ENCODE measurements at places on chromosomes 5 and 9.

GRCh38 chr9:121220996-121221663, 19.5 kb upstream of the RAB14 start:
- no peak for DNase-seq

DNA sequence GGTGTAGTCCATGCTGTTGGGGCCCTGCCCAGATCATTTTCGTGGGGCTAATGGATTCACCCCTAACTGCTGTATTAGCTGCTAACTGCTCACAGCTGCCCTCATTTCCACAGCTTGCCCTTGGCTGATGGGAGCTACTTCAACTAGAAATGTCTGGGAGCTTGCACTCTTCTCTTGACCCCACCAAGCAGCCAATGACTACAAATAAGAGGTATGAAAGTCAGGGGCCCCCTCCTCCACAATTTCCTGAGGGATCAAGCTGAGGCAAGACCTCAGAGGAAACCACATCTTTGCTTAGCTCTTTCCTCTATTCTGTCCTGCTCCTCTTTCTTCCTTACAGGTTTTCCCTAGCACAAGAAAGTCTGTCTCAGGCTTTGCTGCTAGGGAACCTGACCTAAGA, 397.5 kb downstream of the MLLT3 start:
- DNase-seq: no peak

DNA sequence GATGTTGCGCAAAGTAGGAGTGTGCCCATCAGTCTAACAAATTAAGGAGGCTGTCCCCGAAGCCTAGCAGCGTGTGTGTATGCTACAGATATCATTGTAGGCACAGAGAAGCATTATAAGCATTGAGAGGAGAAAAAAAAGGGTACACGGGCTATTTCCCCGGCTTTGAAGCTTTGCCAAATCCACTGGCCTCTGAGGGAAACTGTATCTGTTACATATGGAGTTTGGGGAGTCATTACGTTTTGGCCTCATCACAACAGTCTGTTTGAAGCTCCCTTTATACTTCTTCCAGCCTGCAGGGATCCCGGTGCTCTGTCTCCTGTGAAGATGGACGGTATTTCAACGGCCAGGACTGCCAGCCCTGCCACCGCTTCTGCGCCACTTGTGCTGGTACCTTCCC, 205.9 kb downstream of the RFK start:
- no peak for DNase-seq

GRCh38 chr9:68690088-68690487, 15.0 kb upstream of the PIP5K1B start:
- no peak for DNase-seq

DNA sequence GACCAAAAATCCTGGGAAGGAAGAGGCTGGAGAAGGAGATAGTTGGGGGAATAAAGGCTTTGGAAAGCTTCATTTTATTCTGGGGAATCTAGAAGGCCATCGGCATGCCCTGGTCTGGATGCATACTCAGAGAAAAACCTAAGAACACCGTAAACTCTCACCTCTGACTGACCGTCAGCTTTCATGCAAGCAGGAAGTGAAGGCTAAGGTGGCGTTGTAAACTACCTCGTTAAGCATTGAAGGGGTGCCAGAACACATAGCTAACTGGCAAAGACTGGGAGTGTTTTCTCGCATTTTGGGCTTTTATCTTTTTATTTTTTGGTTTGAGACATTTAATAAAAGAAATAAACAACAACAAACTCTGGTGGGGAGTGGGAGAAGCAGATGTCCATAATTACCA, 2.6 kb upstream of the SLC38A9 start:
- no peak for DNase-seq

DNA sequence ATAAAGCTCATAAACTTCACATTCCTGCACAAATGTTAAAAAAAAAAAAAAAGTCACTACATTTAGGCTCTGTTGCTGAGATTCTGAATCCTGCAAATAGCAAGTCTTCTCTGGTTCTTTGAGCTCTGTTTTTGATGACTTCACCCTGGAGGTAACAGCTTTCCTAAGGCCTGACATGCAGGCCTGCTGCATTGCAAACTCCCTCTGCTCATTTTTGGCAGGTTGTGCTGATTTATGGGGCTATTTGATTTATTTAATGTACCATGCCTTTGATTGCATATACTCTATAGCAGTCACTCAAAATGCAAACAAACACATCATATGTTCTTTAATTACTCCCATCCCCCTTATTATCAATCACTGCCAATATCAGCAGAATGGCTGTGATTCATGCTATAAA, 416.1 kb upstream of the IZUMO3 start:
- DNase-seq: no peak

GRCh38 chr9:79551586-79551985, 20.2 kb upstream of the TLE4 start:
- no peak for DNase-seq

- DNase-seq: no peak
Observed at GRCh38 chr5:107557051-107557658, 113.6 kb downstream of the EFNA5 start.

GRCh38 chr9:15253197-15253596, 53.8 kb downstream of the TTC39B start:
- no peak for DNase-seq

DNA sequence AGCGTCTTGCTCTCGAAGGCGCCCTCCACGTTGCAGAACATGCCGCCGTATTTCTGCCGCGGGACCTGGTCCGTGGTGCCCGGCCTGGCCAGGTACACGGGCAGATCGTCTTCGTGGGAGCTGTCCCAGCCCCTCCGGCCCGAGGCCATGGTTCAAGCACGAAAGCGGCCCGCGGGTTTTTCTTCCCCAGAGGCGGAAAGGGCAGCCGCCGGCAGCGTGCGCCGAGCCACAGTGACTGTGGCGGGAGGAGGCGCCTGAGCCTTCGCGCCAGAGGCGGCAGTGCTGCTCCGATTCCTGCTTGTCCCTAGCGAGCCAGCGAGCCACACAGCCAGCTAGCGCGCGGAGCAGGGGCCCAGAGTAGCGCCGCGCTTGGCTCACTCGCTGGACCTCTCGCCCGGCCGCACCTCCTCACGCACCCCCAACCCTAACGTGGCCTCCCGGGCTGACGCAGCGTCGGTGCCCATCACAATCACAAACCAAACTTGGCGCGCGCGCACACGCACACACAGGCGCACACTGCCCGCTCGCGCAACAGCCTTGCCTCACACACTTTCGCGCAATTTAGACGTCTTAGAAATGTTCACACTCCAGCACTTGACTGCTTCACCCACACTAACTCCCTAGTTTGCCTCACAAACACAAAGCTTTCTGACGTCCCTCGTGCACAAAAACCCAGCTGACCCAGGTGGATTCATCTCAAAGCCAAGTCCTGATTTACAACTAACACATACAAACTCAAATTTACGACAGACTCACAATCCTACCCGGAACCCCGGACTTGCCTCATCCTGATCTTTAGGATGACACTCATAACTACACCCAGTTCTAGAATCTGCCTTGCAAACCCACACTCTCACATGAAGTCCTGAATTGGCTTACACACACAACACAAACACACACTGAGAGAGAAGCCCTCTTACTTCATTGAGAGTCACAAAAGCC, at the start of gene DPYSL3:
Gene DPYSL3 (minus strand): TSS at position 359 of the 942 bp plus-strand sequence. CDS start 210 bp downstream, at position 149.
- DNase-seq: peak; percentile 34

DNA sequence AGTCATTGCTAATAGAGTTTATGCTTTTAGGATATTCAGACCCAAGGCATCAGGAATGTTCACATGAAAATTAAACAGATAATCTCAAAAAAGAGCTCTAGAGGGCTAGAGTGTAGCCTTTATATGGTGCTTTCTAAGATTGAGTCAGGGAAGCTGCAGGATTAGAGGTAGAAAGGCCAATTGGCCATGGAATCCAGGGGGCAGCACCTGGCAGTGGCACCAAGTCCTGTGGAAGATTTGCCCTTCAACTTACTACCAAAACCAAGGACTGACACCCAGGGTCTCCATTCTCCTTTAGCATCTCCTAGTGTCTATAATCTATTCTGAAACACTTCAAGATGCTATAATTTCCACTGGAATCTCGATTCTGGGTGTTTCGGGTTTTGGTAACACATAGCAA, 112.4 kb downstream of the ACER2 start:
- DNase-seq: no peak

- DNase-seq: no peak
Observed at GRCh38 chr5:122321921-122322320, 9.9 kb downstream of the SNCAIP start.

GRCh38 chr5:112919972-112920371, 2.1 kb downstream of the REEP5 start:
- no peak for DNase-seq

GRCh38 chr5:150750469-150750868, 8.3 kb downstream of the DCTN4 start:
- DNase-seq: no peak

DNA sequence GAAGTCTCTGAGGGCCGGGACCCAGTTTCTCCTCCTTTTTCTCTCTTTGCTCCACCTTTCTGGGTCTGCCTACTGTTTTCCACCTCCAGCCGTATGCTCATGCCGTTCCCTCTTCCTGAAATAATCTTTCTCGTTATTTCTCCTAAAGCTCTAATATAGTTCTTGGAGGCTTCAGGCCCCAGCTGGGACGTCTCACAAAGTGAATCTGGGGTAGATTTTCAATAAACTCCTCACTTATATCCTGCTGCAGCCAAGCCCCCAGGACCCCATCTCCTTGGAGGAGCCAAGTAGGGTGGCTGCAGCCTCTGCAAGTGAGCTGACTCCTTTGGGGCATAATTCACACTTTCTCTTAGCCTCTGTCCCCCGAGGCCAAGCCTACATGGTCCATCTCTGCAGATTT, 14.2 kb upstream of the CRB2 start:
- no peak for DNase-seq

- DNase-seq: no peak
Observed at GRCh38 chr5:81925009-81925408, 46.8 kb upstream of the ATG10 start.

- DNase-seq: no peak
Observed at GRCh38 chr5:54895816-54896341, 89.5 kb downstream of the ESM1 start.

- no peak for DNase-seq
Observed at GRCh38 chr9:18338042-18338441, 135.9 kb upstream of the ADAMTSL1 start.

DNA sequence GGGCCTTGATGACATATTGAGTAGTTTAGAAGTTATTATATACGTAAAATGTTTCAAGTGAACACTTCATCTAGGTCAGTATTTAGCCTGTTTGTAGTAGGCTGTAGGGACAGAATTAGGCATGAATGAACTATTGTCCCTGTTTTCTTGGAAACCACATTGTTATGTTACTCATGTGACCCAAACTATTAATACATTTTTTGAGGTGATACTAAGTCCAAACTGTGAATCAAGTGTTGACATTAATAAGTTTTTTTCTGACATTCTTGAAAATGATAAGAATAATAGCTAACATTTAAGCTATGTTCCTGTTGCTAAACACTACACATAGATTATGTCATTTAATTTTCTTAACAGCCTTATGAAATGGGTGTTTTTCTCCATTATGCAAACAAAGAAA, 1642.7 kb upstream of the WWC1 start:
- no peak for DNase-seq

DNA sequence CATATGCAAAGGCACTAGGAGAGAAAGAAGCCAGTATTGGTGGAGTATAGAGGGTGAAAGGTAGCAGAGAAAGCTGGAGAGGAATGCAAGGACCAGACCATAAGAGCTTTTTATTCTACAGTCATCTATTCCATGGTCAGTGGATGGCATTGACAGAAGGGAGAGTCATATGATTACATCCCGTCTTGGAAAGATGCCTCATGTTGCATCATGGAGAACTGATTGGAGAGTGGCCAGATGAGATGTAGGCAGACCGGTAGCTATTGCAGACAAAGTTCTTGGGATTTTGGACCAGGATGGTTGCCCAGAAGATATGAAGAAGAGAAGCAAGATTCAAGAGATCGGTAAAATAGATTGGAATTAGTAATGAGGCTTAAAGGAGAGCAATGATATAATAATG, 260.7 kb downstream of the CHSY3 start:
- DNase-seq: no peak

DNA sequence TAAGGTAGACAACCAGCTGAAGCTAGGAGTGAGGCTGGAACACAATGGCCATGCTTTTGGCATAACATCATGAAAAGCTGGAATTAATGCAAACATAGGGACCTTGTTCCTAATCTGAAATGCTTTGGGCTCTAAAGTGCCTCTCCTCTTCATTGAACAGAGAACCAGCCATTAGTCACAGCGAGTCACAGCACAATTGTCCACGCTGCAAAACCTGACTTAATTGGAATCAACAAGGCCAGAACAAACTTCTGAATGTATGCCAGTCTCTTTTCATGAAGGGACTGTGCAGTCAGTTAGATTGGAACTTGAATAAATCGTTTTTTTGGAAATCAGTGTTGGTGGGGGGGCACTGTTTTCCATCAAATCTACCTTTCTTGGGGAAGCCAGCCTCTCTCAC, 96.5 kb downstream of the JAKMIP2 start:
- DNase-seq: no peak

- no peak for DNase-seq
Observed at GRCh38 chr9:71767776-71768321, 464 bp downstream of the CEMIP2 start.

GRCh38 chr5:5978501-5979376, 399.6 kb downstream of the MED10 start:
- no peak for DNase-seq

DNA sequence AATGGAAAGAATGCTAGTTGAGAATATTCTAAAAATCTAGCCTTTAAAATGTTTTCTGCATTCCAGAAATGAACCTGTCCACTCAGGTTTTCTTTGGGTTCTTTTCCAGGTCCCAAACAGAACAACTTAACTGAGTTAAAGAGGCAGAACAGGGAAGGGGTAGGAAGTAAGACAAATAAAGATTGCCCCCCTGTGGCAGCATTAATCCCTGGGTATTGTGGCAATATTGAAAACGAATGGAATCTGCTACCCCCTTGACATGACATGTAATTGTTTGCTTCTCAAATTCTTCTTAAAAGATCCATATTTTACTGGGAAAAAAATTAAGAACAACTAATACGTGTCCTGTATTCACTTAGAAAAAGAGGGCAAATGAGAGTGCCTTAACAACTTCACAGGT, 9.3 kb upstream of the RBM22 start:
- DNase-seq: no peak

DNA sequence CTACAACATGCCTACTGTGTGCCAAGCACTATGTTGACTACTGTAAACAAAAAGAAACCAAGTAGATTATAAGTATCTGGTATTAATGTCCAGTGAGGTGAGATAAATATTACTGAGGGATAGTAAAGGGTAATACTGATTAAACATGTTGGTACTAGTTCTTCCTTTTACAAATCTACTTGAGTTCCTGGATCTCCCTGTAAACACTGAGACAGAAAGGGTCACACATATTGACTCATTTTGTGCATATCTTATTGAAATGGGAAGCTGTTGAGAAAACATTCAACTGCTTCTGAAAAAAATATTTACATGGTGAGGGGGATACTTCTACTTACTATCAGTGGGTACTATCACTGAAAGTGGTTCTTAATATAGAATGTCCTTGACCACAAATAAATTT, 24.3 kb downstream of the EFNA5 start:
- DNase-seq: no peak

Data from NCI-H2081 treated with DMSO at 0.1 percent for 48 hours (cell line).